ENCODE measurements at places on chromosomes 3 and 15.

- no peak for DNase-seq
Observed at GRCh38 chr15:93266291-93266690, 177.3 kb upstream of the RGMA start.

DNA sequence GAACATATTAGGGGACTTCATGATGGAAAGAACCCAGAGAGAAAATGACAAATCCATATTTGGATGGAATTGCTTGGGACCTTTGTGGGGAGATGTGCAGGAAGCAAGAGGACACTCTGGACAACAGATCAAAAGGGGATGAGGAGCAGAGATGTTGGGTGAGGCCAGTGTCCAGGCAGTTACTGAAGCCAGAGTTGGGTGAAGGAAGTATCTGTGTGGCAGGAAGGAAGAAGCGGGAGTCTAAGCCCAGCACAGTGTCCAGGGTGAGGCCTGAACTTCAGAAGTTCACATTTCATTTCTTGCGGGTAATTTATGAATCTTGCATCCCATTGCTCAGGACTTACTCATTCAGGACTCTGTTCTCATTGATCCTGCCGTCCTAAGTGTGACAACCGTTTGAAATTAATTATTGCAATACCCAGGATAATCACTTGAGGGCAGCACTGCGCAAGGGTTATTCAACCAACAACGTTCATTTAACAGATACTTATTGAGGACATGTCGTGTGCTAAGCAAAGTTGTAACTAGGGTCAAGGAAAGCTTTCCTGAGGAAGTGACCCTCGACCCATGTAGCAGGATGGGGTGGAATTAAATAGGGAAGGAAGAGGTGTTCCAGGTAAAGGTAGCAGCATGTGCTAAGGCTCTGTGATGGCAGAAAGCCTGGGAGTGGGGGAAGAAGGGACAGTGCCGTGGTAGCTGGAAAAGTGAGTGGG, 61.3 kb upstream of the CMTM8 start:
- DNase-seq = peak; percentile 61

DNA sequence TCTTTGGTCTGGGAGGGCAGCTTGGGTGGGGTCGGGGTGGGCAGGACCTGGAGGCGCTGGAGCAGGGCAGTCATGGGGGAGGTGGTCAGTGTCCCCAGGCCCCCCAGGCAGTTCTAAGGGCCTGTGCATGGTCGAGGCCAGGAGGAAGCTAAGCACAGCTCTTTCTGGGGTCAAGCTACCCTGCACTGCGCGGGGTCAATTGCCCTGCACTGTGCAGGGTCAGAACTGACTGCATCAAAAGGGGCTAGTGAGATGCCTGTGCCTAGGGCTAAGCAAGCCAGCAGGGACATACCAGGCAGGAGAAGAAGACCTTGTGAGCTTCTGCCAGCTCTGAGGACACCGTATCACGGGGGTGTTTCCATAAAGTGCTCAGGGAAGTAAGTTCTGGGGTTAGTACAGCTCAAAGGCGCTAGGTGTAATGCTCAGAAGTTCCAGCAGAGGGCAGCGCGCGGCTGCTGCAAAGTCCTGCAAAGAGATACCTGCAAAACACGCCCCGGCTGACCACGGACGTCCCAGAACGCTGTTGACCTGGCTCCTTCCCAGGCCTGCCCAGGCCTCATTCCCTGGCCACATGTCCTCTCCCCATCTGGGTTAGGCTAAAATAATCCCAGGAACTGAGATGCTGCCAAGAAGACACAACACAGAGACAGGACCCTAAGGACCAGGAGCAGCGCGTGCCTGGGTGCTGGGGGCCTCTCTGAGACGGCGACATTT, 18.8 kb upstream of the IQSEC1 start:
- DNase-seq = peak; percentile 82

DNA sequence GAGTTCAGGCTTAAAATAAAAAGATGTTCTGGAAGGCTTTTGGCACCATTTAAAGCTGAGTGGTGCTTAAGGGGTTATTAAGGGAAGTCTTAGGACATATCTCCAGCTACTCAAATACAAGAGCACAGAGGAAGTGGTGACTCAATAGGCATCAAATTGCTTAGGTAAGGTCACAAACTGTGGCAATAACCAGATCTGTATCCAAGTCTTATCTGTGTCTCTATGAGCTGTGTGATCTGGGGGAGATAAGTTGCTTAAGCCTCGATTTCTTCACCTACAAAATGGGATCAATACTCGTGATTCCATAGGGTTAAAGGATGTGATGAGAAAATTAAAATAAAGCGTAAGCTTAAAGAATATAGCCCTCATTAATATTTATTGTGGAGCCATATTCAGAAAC, 7.6 kb downstream of the HDC start:
- DNase-seq = no peak

- DNase-seq = no peak
Observed at GRCh38 chr15:36953346-36953745, 147.0 kb downstream of the MEIS2 start.

DNA sequence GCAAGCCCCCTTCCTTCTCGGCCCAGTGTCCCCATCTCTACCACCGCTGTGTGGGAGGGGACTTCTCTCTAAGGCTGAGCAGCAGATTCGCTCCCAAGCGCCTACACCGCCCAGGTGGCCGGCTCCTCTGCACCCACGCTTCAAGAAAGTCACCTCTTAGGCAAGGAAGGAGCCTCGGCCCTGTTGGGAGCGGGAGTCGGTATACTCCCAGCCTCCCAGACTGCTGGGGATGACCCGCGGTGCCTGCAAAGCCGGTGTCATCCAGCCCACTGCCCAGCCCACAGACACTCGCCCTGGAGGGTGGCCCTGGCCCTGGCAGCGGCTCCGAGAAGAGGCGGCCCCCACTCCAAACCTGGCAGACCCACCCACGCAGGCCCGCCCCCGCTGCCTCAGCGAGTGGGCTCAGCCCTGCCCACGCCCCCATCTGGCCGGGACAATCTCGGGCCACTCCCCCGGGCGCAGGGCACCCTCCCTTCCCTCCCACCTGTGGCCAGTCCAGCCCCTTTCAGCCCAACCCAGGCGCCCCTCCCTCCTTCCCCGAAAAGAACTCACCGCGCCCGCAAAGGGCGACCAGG, 396 bp downstream of the CHRNB4 start:
- peak; percentile 45 for DNase-seq

- DNase-seq = no peak
Observed at GRCh38 chr3:31699309-31699953, 166.7 kb downstream of the STT3B start.

DNA sequence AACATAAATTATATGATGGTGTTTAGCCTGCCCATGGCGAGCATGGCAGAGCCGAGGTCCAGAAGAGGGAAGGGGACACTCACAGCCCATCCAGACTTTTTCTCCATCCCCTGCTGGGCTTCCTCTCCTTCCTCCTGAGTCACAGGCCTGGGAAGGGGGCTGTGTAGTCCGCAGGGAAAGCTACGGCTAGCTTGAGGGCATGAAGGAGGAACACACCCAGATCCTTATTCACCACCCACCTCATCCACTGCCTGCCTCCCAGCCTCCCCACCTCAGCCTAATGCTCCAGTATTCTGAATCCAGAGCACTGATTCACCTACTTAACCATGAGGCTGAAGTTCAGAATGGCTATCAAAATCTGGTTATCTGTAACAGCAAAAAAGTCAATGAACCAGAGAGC, 97.8 kb downstream of the OXNAD1 start:
- DNase-seq = no peak

DNA sequence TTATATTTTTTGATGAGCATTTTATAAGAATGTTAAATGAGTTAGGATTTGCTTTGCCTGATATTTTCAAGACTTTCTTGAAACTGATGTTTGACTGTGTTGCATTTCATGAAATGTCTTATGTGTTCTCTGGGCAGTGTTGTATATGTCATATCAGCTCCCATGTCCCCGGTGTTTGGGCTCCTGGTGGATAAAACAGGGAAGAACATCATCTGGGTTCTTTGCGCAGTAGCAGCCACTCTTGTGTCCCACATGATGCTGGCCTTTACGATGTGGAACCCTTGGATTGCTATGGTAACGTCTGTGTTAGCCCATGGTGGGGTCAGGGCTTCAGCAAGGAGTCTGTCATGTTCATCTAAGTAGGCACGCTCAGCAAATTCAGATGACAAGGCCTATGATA, 20.0 kb downstream of the MFSD1 start:
- DNase-seq = no peak

GRCh38 chr3:172592898-172593669, 69.9 kb upstream of the TNFSF10 start:
- DNase-seq = no peak

- no peak for DNase-seq
Observed at GRCh38 chr15:90865702-90866101, 2.7 kb upstream of the FURIN start.

- DNase-seq = no peak
Observed at GRCh38 chr3:124456506-124456905, 273.7 kb upstream of the UMPS start.

DNA sequence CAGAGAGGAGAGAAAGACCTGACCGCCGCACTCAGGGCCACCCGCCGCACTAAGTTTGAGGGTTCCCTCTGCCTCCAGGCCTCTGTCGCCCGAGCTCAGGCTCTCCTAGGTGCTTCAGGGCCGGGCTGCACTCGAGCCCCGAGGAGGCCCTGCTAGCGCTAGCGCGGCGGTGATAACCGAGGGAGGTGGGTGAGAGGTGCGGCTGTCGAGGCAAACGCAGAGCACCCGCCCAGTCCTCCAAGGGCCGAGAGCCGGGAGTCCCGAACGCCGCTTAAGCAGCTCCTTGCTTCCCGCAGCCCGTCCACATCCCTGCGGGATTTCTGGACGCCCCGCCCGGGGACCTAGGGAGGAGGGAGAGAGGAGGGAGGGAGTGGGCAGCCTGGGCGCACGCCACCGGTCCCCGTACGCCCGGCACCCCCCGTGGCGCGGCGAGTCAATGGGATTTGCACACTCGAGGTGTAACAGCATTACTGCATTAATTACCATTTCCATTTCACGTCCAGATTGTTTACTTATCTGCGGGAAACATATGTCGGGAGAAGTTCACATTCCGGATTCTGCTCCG, 6.8 kb downstream of the SOX14 start:
- DNase-seq = no peak

- DNase-seq = no peak
Observed at GRCh38 chr3:45098310-45098709, 47.9 kb downstream of the CDCP1 start.

- no peak for DNase-seq
Observed at GRCh38 chr3:73469331-73469730, 155.4 kb downstream of the PDZRN3 start.

DNA sequence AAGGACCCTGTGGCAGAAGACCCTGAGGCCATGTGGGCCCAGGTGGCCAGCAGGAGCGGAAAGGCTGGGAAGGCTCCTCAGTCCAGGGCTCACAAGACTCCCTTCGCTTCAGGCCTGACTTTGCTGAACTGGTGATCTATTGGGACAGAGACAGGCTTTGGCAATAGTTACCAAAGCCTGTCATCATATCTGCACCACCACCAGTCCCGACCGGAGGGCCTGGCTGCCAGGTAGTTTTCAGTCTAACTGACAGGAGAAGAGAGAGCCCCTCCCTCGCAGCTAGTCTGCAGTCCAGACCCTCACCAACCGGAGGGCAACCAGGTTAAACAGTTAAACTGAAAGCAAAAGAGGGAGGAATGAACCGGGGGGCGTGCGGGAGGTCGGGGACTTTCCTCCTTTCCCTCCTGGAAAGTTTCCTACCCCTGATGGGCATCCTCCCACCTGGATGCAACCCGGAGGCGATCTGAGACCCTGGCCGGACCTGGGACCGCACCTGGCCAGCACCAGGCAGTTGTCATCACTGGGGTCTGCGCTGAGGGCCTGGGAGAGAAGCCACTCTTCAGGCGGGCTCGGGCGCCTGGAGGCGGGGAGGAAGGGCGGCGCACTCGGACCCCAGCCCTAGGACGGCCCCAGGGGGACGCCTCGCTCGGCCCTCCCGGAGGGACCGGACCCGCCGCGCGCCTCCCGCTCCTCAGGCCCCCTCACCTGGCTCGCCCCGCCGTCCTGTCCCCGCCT, 435 bp downstream of the RAB27A start:
- peak; percentile 37 for DNase-seq

DNA sequence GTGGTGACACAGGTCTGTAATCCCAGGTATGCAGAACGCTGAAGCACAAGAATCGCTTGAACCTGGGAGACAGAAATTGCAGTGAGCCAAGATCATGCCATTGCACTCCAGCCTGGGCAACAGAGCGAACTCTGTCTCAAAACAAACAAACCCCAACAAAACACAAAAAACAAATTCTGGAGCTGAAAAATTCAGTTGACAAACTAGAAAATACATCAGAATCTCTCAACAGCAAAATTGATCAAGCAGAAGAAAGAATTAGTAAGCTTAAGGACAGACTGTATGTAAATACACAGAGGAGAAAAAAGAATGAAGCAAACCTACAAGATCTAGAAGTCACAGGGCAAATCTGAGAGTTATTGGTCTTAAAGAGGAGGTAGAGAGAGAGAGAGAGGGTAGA, 25.3 kb downstream of the NCBP2 start:
- no peak for DNase-seq

DNA sequence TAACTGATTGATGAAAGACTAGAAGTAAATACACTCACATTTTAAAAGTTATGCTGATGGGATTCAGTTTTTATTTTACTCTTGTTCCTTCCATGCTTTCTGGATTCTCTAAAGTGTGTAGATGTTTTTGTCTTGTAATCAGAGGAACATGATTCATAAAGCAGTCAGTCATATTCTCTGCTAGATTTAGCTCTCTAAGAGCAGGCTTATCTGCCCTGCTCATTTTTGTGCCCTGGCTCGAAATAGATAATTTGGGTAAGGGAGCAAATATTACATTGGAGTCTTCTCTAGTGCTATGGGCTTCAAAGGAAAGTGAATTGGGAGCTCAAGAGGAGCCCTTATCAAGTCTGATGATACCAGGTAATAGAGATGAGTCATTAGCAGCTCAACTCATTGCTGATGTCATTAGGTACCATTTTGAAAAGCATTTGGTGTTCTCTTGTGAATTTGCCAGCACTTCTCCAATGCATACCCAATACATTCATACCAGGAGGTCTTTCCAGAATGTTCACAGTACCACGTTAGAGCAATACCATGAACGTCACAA, 27.7 kb downstream of the SACM1L start:
- no peak for DNase-seq

DNA sequence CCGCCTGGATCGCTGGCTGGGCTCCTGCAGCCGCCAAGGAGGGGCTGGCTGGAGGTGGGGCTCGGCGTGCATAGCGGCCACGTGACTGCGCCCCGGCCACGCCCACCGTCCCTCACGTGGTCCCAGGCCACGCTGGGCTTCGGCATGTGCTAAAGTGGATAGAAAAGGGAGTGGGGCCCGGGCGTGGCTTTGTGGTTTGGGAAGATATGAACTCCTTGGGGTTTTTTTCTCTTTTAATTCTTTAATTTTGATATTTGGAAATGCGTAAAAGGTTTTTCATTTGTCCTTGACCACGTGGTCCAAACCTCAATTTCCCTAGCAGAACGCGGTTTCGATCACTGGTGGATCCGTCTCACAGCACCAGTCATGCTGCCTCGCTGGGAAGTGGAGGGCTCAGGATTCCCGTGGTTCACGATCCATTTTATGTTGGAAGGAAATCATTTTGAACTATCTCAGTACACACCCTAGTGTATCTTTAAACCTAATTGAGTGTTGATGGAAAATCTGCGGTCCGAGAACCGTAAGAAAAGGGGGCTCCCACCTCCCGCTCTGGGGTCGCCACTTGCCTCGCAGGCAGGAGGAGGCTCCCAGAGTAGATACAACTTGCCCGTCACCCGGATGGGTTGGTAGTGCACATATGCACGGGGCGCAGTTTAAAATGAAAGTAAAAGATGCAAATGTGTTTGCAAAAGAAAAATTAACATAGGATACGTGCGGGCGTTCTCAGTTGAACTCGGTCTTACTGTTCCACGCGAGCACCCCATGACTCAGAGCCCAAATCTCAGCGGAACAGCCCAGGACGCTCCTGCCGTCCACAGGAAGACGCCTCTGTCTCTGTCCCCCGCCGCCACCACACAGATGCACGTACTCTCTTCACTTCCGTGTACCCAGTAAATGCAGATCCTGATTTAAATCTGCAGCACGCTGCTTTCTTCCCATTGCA, 141.9 kb downstream of the PGPEP1L start:
- no peak for DNase-seq

Data from progenitor cell of endocrine pancreas (in vitro differentiated cells).